ENCODE measurements at places on chromosomes 13 and 19.

DNA sequence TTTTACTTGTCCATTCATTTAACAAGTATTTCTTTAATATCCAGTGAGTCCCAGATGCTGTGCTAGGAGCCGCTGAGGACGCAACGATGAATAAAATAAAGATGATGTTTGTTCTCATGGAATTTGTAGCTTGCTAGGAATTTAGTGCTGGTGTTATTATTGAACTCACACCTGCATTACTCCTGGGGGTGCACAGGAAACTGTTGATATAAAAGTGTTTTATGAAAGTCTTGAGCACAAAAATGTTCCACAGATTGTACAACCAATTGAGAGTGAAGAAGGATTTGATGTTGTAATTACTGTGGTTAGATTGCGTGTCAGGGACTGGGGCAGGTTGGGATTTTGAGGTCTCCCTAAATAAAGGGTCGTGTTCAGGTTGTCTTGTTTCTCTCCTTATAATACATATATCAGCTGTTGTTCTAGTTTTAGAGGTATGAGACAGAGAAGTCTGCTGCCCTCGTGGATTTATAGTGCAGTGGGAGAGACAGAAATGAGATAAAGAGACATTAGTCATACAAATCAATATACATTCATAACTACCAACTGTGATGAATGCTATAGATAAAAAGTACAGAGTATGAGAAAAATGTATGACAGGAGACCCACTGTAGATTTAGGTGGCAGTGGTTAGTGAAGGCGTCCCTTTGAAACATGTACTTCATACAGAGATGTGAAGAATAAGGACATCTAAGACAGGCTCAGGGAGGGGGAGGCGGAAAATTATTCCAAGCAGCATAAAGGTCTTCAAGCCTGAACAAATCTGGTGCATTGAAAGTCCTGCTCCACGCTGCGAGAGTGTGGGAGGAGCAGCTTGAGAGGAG, 11.3 kb downstream of the CACNG6 start:
- DNase-seq: no peak

GRCh38 chr13:50026788-50027473, 11.7 kb downstream of the KCNRG start:
- DNase-seq: no peak

GRCh38 chr13:113407103-113407530, 43.2 kb upstream of the GRTP1 start:
- no peak for DNase-seq

GRCh38 chr19:41411968-41412265, 14.3 kb downstream of the BCKDHA start:
- DNase-seq: no peak

DNA sequence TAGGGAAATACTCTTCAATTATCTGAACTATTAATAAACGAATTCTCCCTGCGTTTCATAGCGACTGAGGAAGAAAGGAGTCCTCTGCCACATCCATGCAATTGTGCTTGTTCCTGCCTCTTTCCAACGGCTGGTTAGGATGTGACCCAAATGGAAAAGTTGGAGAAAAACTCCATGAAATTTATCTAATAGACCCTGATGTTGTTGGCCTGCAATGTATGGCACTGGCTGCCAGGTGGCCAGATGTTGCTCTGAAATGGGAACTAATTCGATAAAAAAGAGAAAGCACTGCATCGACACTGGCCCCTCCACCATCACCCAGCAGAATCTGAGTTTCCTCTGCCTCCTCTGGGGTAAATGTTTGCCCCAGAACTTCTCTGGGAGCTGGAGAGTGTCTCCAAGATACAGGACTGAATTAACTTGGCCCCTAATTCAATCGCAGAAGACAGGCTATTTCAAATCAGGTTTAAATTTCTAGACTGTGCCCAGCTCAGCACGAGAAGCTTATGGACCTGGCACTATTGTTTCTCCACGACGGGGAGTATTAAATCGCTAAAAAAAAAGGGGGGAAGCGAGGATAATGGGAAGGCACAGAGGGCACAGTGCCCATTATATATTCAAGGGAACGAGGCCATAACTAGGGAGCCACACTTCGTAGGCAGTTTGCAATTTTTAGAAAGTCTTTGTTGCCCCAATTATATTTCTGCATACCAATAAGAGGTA, 103.9 kb downstream of the ZIC5 start:
- no peak for DNase-seq

DNA sequence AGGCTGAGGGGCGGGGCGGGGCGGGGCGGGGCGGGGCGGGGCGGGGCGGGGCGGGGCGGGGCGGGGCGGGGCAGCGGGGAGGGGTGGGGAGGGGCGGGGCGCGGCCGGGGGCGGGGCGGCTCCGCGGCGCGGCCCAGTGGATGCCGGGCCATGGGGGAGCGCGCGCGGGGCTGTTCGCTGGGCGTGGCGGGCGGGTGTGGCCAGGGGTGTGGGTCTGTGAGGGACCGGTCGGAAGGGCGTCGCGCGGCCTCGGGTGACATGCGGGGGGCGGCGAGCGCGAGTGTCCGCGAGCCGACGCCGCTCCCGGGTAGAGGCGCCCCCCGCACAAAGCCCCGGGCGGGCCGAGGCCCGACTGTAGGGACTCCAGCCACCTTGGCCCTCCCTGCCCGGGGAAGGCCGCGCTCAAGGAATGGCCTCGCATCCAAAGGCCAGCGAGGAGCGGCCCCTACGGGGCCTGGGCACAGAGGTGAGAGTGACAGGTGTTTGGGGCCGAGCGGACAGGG, at the start of gene ZFP28:
Gene ZFP28, plus strand, starts transcription at position 188 of the 503 bp plus-strand sequence. Its CDS starts 71 bp downstream, at position 259.
- no peak for DNase-seq

- no peak for DNase-seq
Measured at GRCh38 chr13:75334634-75335447, 147.1 kb downstream of the TBC1D4 start.

GRCh38 chr13:33388286-33388998, 102.9 kb upstream of the STARD13 start:
- no peak for DNase-seq

GRCh38 chr13:92379371-92379770, 847.2 kb upstream of the GPC6 start:
- no peak for DNase-seq

GRCh38 chr13:111429064-111429558, 108.7 kb downstream of the TEX29 start:
- no peak for DNase-seq

DNA sequence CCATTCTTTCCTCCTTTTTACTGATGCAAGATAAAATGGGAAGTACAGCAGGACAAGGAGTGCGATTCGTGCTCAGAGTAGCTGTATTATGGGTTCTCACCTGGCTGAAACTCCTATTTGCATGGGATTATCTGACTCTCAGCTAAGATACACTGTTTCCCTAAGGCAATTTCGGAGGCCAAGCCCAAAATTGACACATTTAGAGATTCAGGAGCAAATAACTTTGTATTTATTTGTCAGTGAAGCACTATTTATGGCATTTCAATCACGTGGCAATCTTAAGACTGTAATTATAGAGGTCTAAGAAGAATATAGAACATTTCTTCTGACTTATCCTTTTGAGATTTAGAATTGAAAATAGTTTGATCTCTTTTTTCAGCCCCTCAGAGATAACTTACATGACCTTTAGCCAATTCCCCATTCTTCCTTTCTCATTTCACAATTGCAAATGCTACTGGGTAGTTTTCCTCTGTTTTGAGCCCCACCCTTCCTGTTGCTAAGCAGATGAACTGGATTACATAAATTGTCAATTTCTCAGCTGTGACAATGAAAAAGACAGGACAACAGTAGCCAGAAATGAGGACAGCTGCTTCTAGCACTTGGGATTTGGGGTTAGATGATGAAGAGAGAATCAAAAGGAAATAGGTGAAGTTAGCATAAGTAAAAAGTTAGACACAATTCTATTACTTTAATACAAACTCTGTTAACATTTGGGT, 122.7 kb upstream of the FRY start:
- DNase-seq: no peak

DNA sequence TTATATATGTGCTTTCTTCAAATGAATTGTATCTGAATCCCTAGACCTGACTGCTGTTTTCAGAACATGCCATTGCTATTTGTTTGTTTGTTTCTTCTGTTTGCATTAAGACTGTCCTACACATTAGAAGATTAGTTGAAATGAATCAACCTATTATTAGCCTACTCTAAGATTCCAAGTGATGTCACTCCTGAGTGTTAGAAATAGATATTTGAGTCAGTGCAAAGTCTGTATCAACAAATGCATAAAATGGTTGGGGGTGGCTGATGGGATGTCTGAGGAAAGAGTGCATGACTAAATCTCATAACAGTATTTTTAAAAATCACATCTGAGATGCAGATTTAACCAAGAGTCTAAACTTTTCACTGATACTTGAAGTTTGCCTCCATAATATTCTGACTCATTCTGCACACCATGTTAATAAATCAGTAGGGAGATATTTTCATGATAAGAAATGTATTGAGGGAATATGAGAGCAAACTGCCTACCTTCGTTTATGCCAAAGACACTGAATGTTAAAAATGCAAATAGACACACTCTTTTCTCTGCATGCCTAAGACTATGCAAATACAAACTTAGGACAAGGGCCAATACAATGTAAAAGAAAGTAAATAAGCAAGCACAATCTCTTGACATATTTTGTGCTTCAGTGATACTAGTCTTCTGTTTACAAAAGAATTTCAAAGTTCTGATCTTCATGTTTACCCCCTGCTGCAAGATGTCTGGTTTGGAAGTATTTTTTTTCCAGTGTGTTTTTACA, 253.3 kb downstream of the LIG4 start:
- DNase-seq: no peak

- DNase-seq: no peak
Measured at GRCh38 chr19:4077800-4078684, 11.3 kb upstream of the ZBTB7A start.

GRCh38 chr13:66826398-66826797, 403.7 kb downstream of the PCDH9 start:
- DNase-seq: no peak

DNA sequence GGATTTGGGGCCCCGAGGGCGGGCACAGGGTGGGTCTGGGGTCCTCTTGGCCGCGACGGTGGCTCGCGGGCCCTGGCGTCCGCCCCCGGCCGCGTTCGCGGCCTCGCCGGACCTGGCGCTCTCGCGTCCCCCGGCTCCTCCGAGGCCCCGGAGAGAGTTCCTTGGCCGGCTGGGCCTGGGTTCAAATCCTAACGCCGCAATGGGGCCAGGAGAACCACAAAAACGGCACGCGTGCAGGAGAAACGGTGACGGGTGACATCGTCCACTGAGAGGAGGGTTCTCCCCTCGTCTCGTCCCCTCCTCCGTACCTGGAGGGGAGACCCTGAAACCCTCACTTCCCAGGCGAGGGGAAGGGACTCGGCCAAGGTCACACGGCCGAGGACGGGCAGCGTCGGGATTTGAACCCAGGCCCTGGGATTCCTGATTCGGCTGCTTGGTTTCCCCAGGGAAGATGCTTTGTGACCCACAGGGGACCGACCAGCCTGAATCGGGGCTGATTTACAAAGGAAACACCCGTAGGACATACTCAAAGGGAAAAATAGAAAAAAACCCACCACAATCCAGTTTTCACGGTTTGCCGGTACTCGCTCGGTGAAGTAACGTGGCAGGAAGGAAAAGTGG, 624 bp downstream of the SAFB start:
- no peak for DNase-seq

DNA sequence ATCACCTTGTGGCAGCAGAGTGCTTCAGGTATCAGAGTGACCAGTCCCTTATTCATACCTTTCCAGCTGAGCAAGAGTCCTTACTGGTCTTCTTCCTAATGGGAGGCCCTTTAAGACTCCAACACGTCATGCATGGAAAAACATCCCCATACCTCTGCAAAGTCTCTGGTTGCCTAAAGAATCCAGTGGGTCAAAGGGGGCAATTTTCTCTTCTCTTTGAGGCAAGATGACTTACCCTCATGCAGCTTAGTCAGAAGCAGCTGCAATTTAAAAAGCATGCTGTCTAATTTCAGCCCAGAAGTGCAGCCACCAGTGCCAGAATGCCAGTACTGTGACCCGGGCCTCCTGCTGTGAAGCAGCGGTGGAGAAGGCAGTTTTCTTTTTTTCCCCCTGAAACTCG, 18.7 kb downstream of the PPP5C start:
- DNase-seq: no peak

DNA sequence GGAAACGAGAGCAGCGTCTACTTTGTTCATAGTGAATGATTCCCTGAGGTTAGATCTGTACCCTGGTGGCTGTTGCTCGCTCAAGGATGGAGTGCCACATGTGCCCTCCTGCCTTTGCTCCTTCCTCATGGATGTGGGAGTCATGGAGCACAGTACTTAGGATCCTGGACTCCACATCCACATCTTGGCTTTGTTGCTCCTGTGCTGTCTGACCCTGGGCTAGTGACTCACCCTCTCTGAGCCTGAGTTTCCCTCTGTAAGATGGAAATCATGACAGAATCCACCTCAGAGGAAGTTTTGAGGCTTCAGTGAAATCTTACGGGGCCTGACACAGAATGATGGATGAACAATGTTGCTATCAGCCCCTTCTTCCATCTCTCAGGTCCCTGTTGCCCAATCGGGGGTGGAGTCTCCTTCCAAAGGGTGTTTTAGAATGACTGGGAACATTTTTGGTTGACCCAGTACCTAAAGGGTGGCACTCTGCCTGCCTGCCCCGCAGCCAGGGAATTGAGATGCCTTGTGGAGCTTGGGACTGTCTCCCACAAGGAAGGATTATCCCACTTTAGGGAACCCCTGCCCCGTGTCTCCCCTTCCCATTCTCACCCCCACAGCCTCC, 9.8 kb upstream of the TIMM50 start:
- no peak for DNase-seq

- no peak for DNase-seq
Measured at GRCh38 chr13:31929031-31929770, 102.4 kb upstream of the FRY start.

DNA sequence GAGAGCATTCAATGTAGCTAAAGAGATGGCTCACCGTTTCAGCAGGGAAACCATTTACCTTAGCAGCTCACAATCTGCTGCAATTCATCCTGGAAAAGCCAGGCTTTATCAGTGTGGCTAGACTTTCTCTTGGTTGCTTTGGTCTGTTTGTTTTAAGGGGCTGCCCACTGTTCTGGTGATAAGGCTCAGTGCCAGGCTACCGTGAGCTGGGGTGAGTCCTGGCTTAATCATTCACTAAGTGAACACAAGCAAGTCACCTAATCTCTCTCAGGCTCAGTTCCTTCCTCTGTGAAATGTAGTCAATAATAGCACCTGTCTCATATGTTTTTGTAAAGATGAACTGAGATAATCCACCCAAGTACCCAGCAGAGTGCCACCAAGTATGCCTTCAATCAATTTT, 229.0 kb downstream of the TEX29 start:
- DNase-seq: no peak

DNA sequence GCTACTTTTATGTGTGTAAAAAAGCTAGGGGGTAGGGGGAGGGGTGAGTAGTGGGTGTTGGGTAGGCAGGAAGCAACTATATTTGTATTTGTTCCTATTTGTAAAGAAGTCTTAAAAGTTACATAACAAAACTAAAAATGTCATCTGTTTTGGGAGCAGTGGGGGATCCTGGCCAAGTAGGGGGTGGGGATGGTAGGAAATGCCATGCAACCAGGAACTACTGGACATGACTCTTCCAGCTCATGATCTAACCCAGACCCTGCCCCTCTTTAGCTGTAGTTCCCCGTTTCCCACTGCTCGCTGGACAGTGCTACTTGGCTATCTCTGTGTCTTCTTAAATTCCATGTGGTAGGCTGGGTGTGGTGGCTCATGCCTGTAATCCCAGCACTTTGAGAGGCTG, 3.2 kb downstream of the GTF3A start:
- DNase-seq: no peak

- DNase-seq: no peak
Measured at GRCh38 chr19:55115446-55116065, 1.9 kb downstream of the PPP1R12C start.

- DNase-seq: no peak
Measured at GRCh38 chr13:86877441-86877840, 793.7 kb upstream of the SLITRK5 start.

All from stimulated activated CD4-positive, alpha-beta T cell treated with anti-CD3 and anti-CD28 coated beads, Interleukin-1b, Interleukin-23, amount 100 ng/mL, for 1 hour (primary cell).